ENCODE measurements at places on chromosomes 11 and 22.
A peak's percentile ranks its signal among the peaks of the same experiment; 100 is the strongest.

DNA sequence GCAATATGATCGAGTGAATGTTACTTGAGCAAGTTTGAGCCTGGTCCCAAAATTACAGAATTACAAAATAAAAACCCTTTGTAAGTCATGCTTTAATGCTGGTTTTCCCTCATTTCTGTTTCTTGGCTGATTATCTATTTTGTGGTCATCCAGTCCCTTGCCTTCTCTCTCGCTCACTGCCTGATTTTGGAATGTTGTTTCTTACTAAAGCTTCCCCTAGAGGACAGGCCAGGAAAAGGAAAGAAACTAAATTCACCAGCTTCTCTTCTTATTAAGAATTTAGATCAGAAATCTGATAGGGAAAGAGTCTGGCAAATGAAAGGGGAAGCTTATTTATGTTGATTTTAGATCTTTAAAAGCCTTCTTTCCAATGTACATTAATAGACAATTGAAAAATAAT is 16.6 kb upstream of the BDNF start:
- no peak for DNase-seq

DNA sequence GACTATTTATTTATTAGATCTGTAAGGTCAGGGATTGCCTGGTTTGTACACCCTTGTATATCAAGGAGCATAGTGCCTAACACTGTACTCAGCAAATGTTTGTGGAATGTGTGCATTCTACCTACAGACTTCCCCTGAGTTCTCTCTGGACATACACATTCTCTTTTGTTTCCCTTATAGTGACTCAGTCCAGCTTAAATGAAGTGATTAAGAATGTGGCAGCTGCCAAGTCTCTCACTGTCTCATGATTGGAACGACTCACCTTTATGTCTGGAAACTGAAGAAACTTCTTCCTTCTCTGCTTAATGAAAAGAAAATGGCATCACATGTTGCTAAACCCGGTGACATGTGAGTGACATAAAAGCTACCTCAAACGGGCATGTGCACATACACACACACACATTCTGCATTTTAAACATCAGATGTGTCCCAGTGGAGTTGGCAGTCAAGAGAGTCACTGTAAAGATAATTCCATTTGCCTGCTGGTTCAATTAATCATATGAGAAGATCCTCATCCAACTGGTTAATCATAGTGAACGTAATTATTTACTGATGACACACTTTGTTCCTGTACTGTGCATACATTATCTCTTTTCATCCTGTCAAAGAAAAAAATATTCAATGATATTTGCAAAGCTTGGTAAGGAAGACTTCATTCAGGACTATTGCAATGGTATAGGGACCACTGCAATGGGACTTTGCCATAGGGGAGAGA is 42.8 kb downstream of the GLYAT start:
- DNase-seq, result no peak

- DNase-seq, result no peak
Measured at GRCh38 chr11:66159324-66159984, 89.4 kb downstream of the PACS1 start.

DNA sequence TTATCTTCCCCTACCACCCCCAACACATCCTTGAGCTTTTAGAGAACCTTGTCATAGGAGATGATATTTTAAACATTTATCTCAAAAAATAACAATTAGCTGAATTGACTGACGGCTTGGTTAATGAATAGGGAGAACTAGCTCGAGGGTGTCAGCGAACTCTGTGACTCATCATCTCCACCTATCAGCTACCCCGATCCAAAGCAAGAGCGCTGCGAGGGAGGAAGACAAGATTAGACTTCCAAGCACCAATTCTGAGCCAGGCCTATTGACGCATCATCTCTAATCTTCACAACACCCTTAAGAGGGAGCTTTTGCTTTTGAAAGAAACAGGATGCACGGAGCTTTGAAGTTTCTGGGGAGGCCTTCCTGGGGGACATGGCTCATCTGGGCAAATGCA is 51.0 kb upstream of the GALNT18 start:
- DNase-seq, result no peak

GRCh38 chr11:58905721-58906547 is 33.4 kb upstream of the GLYATL1 start:
- peak; percentile 12 for DNase-seq

DNA sequence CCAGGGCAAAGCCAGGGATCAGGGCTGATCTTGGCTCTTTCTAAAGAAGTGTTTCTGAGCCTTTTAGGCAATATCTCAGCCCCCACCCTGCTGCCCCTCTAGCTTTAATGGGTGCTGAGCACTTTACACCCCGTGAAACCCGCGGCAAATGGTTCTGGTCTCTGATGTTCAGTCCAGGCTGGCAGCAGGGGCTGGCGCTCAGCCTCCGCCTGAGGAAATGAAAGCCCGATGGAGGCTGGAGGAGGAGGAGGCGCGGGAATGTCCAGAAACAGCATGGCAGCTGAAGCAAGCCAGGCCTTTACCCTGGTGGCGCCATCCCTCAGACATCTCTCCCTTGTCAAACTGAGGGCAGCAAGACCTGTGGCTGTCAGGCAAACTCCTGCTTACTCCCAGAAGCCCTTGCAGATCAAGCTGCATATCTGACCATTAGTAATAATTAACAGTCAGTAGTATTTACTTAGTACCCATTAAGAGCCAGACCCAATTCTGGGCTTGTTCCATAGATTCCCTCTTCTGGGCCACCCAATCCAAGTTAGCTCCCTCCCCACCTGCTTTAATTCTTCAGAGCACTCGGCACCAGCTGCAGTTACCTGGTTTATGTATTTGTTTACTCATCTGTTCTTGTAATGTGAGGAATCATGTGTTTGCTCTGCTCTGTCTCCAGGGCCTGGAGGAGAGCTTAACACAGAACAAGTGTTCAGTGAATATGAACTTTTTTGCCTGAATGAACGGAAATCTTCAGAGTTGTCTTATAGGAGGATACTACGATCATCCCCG is 15.0 kb upstream of the ALX4 start:
- peak; percentile 56 for DNase-seq

- DNase-seq, result no peak
Measured at GRCh38 chr11:96085319-96085930, 161.5 kb upstream of the MTMR2 start.

GRCh38 chr11:112965656-112966055 is 4.4 kb downstream of the NCAM1 start:
- DNase-seq, result no peak
